Dermis blood vessel endothelial cell (primary cell): ENCODE measurements at places on chromosomes 16 and 17. TPM values are rescaled to one million over a fixed set of nuclear protein-coding genes. Genes with fewer than 3 reads are reported as not detected.

EZH1 gene
- 12.9 and 18.2 TPM in 2 replicates for total RNA-seq

ATP6V0C gene
- 8.2 and 14.9 TPM in 2 replicates for total RNA-seq

PSME3 gene
- total RNA-seq: 77.6 and 128 TPM in 2 replicates

ZG16 gene
- not detected in 2 replicates for total RNA-seq

ZNF747 gene
- 8.7 and 9.3 TPM in 2 replicates for total RNA-seq

ABCA8 gene
- under 0.01 and 0.19 TPM in 2 replicates for total RNA-seq

TVP23C gene
- total RNA-seq: 21.6 and 48.0 TPM in 2 replicates

FNDC8 gene
- not detected in 2 replicates for total RNA-seq

RAPGEFL1 gene
- 1.4 and 1.9 TPM in 2 replicates for total RNA-seq

CRYM gene
- not detected in 2 replicates for total RNA-seq

ABCA9 gene
- total RNA-seq: 3.2 and 3.3 TPM in 2 replicates

ACAP1 gene
- not detected in 2 replicates for total RNA-seq

TIMP2 gene
- 57.9 and 95.3 TPM in 2 replicates for total RNA-seq

MRC2 gene
- total RNA-seq: 10.8 and 10.9 TPM in 2 replicates

VASN gene
- 1.9 and 2.2 TPM in 2 replicates for total RNA-seq

ITGAD gene
- not detected in 2 replicates for total RNA-seq

MYL11 gene
- not detected in 2 replicates for total RNA-seq

PLK1 gene
- total RNA-seq: 6.3 and 51.6 TPM in 2 replicates

DGKE gene
- total RNA-seq: 13.0 and 17.9 TPM in 2 replicates

ALOX15B gene
- total RNA-seq: not detected in 2 replicates

COX6A2 gene
- not detected in 2 replicates for total RNA-seq

ATP2C2 gene
- not detected in 2 replicates for total RNA-seq

HSD17B2 gene
- total RNA-seq: 181 and 215 TPM in 2 replicates

SEC14L5 gene
- 0.14 TPM in 1 of 2 replicates, not detected in the other for total RNA-seq

CDH13 gene
- total RNA-seq: 135 and 210 TPM in 2 replicates

GALK1 gene
- 66.0 and 66.5 TPM in 2 replicates for total RNA-seq

KRT24 gene
- not detected in 2 replicates for total RNA-seq

CLEC3A gene
- total RNA-seq: not detected in 2 replicates

GPR142 gene
- total RNA-seq: 0.09 and 0.68 TPM in 2 replicates

RRAD gene
- 0.84 and 1.9 TPM in 2 replicates for total RNA-seq

CD300E gene
- not detected in 2 replicates for total RNA-seq

NPW gene
- total RNA-seq: 0.17 and 1.2 TPM in 2 replicates

MYH1 gene
- total RNA-seq: not detected in 2 replicates

ELMO3 gene
- total RNA-seq: 0.74 and 1.9 TPM in 2 replicates

WNT3 gene
- 0.65 and 0.85 TPM in 2 replicates for total RNA-seq

ANKRD40CL gene
- total RNA-seq: not detected in 2 replicates

TEKT1 gene
- total RNA-seq: not detected in 2 replicates

KRT20 gene
- not detected in 2 replicates for total RNA-seq

OTOA gene
- total RNA-seq: 0.09 TPM in 1 of 2 replicates, not detected in the other

EFTUD2 gene
- 154 and 298 TPM in 2 replicates for total RNA-seq

MFSD6L gene
- total RNA-seq: not detected in 2 replicates

CES5A gene
- total RNA-seq: not detected in 2 replicates

ZP2 gene
- total RNA-seq: 0.23 TPM in 1 of 2 replicates, not detected in the other

MYL4 gene
- 0.60 and 1.5 TPM in 2 replicates for total RNA-seq

TNFSF13 gene
- total RNA-seq: 0.88 and 1.2 TPM in 2 replicates

CCL18 gene
- not detected in 2 replicates for total RNA-seq

TBC1D3I gene
- 0.05 and 0.17 TPM in 2 replicates for total RNA-seq

SDK2 gene
- total RNA-seq: not detected in 2 replicates

G6PC1 gene
- not detected in 2 replicates for total RNA-seq

CACNG3 gene
- not detected in 2 replicates for total RNA-seq

CETP gene
- total RNA-seq: 10.9 and 11.4 TPM in 2 replicates

KRT23 gene
- 0.47 and 1.9 TPM in 2 replicates for total RNA-seq

GJC1 gene
- 7.5 and 13.9 TPM in 2 replicates for total RNA-seq
